ENCODE measurements at places on chromosomes 5 and 9. TPM values are rescaled to one million over a fixed set of nuclear protein-coding genes. Genes with fewer than 3 reads are reported as not detected.

Gene RFX3
- total RNA-seq, result 12.3 TPM

Gene DMGDH
- total RNA-seq, result 0.45 TPM

Gene CCNO
- total RNA-seq, result not detected

Gene AMACR
- total RNA-seq, result 6.5 TPM

Gene FOXD4L6
- total RNA-seq, result not detected

Gene CCNI2
- total RNA-seq, result 10.0 TPM

Gene FRMD3
- total RNA-seq, result 0.27 TPM

Gene C9orf152
- total RNA-seq, result not detected

Data from activated CD8-positive, alpha-beta T cell treated with anti-CD3 and anti-CD28 coated beads for 36 hours (primary cell).